ENCODE measurements at places on chromosomes 5 and 9.

GRCh38 chr5:7548596-7548995 lies 152.7 kb downstream of the ADCY2 start:
- no peak for DNase-seq

DNA sequence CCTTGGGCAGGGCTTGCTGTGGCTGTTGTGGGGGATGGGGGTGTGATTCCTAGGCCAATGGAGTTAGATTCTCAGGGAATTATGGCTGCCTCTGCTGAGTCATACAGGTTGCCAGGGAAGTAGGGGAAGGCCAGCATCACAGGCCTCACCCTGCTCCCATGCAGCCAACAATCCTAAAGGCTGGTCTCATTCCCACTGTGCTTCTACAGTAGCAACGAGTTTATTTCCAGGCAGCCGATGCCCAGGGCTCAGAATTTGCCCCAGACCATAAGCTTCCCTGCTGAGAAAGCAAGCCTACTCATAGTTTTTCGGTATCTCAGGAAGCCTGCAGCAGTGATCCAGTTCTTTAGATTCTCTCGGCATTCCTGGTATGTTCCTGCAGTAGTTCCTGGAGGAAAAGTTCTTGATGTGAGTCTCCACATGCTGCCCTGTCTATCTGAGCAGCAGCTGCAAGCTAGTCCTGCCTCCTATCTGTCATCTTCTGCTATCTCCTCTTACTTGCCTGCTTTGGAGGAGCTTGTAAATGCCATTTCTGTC lies 59.3 kb upstream of the SELENOP start:
- no peak for DNase-seq

- DNase-seq, result no peak
These were observed 48.2 kb downstream of the DAB2IP start for GRCh38 chr9:121699571-121700164.

DNA sequence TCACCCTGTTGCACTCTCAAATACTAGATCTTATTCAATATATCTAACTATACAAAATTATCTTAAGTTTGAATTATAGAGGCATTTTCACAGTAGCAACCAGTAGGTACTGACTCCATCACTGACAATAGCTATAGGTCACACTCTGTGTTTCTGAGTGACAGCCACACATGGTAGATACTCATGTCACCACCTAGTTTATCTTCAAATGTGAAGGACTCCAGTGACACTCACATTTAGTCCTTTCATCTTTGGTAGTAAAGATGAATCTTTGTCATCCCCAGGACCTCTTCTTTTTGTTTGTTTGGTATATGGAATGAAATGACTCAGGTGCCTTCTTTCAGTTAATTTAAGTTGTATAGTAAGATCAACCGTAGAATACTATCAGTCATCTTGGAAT lies 102.5 kb upstream of the DHFR start:
- no peak for DNase-seq

DNA sequence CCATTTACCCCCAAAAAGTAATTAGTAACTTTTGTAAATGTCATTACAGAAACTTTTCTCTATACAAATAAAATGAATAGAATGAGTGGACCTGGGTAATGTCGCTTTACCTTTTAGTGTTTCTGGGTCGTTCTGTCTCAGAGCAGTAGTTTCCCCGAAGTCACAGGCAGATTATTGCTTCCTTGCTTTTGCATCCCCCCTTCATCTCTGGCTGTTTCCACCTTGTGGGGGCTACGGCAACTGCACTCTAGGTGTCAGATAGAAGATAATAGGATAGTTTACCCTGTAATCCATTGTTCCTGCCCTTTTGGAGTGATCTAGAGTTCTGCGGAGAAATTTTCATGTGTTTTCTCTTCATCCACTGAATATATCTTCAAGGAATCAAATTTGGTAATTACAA lies 68.7 kb downstream of the PRR16 start:
- DNase-seq, result no peak

- DNase-seq, result no peak
These were observed 49.0 kb downstream of the DIRAS2 start for GRCh38 chr9:90593646-90594045.

GRCh38 chr9:123562844-123563346 lies 206.9 kb downstream of the CRB2 start:
- no peak for DNase-seq

DNA sequence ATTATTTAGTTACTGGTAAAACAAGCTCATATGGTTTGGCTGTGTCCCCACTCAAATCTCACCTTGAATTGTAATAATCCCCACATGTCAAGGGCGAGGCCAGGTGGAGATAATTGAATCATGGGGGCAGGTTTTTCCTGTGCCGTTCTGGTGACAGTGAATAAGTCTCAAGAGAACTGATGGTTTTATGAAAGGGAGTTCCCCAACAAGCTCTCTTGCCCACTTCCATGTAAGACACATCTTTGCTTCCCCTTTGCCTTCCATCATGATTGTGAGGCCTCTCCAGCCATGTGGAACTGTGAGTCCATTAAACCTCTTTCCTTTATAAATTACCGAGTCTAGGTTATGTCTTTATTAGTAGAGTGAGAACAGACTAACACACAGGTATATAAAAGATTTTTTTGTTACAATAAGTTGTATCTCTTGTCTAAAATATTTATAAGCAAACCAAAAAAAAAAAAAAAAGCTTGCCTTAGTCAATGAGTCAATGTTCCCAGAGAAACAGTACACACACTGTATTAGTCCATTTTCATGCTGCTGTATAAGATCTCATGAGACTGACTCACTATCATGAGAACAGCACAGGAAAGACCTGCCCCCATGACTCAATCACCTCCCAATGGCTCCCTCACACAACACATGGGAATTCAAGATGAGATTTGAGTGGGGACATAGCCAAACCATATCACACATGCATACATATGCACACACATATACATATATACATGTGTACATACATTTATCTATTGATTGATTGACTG lies 138.3 kb downstream of the BASP1 start:
- DNase-seq, result no peak

GRCh38 chr5:103927739-103928138 lies 365.1 kb upstream of the NUDT12 start:
- DNase-seq, result no peak

DNA sequence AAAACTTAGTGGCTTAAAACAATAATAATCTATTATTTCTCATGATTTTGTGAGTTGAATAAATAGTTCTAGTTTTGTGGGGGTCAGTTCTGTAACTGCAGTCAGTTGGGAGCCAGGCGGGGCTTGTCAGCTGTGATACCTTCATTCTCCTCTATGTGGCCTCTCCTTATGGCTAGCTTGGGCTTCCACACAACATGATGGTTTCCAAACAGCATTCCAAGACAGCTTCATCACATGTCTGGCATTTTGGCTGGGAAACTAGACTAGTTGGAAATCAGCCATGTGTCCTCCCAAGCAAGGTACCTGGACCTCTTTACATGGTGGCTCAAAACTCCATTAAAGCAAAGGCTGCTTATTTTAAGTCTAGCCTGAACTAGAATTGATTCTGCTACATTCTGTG lies 61.4 kb upstream of the RANBP3L start:
- DNase-seq, result no peak

All from cortex of kidney (tissue), 1 donor.